ENCODE measurements at places on chromosomes 13 and 19.

GRCh38 chr13:45132369-45133064 lies 12.2 kb downstream of the GTF2F2 start:
- DNase-seq = no peak

- DNase-seq = no peak
Measured at GRCh38 chr19:4547303-4548237, 7.7 kb upstream of the LRG1 start.

DNA sequence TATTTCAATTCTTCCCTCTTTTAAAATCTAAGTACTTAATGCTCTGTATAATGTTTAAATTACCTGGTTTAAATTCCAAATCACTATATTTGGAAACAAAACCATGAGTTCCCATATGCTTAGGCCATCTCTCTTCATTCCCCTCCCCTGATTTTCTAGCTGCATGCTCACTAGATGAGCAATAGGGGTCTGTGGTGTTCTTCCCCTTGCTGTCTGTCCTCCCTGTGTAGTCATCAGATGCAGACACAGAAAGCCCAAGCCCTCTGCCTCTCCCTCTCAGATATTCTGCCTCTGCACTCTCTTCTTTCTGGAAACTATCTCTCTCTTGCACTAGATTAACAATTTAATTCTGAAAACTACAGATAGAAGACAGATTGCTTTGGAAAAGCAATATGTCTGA lies 1730.2 kb downstream of the OLFM4 start:
- no peak for DNase-seq

GRCh38 chr19:34363930-34364329 lies 1.1 kb upstream of the GPI start:
- DNase-seq = no peak

- no peak for DNase-seq
Measured at GRCh38 chr13:70856711-70857110, 748.5 kb upstream of the KLHL1 start.

GRCh38 chr13:51502153-51502651 lies 49.4 kb upstream of the INTS6 start:
- no peak for DNase-seq

GRCh38 chr13:33341861-33342452 lies 56.4 kb upstream of the STARD13 start:
- no peak for DNase-seq

GRCh38 chr19:55464662-55465054 lies at the start of gene C19orf85:
C19orf85 (minus strand) TSS chr19:55464751; CDS start chr19:55464554, 197 bp downstream.
- DNase-seq = peak; percentile 77

- no peak for DNase-seq
Measured at GRCh38 chr13:100650326-100650725, 24.3 kb downstream of the TMTC4 start.

DNA sequence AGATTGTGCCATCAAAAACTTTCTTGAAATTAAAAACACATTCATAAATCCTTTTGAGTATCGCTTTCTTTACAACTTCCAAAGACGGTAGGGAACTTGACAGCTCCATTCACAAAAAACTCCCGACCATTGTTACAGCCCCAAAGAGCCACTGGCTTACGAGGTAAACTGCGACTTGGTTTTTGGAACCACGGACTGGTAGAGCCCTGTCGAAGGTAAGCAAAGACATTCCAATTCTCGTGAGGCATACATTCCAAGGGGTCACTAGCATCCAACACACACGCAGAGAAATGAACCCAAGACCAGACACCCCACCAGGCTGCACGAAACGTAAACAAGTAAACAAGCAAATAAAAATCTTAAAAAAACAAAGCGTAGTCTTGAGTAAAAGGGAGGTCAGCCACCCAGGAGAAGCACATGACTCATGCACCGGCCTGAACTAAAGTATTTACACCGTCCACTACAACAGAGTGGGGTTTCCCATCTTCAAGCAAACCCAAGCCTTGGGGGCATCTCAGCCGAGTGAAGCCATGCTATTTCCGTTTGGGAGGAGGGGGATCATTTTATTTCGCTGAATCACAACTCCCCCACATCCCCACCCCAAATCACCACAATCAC lies 1.4 kb downstream of the BRD4 start:
- DNase-seq = no peak

DNA sequence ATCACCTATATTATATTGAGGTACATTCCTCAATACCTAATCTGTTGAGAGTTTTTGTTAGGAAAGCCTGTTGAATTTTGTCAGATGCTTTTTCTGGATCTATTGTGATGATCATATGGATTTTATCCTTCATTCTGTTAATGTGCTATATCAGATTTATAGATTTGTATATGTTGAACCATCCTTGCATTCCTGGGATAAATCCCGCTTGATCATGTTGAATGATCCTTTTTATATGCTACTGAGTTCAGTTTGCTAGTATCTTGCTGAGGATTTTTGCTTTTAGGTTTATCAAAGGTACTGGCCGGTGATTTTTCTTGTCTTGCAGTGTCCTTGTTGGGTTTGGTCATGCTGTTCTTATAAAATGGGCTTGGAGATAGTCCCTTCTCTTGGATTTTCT lies 12.0 kb upstream of the ZNF331 start:
- DNase-seq = no peak

DNA sequence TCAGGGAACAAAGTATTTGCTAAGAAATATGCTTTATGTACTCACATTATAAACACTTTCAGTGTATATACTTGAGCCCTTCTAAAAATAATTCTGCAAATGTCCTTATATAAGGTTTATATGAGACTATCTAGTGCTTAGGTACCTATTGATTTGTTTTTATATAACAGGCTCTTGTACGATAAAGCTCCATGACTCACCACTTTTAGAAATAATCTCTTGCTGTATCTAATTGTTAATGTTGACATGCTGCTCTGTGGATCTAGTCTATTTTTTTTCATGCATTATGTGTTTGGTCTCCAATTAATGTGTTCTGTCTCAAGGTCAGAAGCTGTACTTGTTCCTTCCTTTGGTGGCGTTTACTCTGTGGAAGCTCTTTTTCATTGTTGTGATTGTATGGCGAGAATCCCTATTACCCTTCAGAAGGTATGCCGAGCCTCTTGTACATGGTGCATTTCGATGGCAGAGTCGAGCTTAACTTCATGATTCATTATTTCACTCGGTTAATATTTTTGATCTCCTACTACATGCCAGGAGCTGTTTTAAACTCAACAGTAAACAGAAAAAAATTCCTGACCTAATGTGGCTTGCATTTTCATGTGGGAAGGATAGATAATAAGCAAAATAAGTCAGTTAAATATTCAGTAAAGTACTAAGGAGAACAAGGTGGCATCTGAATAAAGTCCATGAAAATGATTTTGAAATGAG lies 361.6 kb downstream of the COG6 start:
- DNase-seq = no peak

DNA sequence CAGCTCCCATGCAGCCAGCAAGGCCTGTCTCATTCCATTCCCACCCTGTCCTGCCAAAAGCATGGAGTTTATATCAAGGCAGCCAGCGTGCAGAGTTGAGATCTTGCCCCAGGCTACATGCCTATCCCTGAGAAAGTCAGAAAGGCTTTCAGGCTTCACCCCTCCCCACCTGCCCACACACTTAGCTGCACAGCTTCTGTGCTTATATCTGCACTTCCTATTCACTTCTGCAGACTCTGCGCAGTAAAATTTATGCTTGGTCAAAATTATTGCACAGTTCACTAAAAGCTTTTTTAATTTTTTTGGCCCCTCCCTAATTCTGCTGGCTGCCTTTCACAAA lies 12.5 kb upstream of the ZNF675 start:
- DNase-seq = no peak

GRCh38 chr13:111202745-111203144 lies 87.6 kb downstream of the ARHGEF7 start:
- DNase-seq = no peak

DNA sequence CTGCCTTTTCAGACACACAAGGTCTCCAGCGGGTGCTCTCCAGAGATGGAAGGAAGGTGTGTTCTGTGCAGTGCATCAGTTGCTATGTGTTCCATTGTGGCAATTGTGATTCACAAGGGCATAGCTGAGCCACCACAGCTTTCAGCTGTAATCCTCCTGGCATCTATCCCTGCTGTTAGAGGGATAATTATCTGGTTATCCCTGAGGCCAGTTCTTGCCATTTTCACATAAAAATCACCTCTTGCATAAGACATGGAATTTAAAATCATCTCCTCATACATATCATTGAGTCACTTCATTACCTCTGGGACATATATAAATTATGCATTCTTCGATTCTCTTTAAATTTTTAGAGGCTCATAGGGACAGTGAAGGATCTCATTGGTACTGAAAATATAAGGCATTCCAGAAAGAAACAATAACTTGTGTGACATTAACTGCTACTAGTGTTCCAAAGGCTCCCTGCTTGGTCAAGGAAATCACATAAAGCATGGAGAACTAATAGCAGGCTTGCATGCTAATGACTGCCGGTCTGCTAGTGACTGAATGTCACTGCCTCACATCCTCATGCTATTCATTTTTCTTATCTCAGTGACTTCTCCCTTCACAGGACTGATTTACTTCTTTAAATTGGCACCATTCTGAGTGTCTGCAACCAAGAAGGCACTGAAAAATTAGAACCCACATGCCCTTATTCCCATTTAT lies 214.0 kb downstream of the ENOX1 start:
- DNase-seq = no peak

- DNase-seq = no peak
Measured at GRCh38 chr13:97429681-97430081, 4.3 kb upstream of the RAP2A start.

DNA sequence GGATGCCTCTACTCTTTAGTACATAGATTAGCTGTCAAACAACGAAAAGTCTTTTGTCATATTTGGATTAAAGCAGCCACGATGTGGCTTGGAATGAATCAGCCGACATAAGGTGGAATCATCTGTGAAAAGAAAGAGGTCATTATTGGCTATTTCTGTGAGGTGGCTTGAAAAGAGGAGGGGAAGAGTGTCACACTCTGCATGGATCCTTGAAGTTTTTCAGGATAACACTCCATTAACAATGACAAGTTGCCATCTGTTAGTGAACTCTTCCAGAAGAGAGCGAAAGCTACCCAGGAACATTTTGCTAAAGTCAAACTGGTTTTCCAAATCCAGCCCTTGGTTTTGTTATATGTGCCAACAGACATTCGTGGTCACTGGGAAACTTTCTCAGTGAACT lies 1604.8 kb downstream of the OLFM4 start:
- DNase-seq = no peak

DNA sequence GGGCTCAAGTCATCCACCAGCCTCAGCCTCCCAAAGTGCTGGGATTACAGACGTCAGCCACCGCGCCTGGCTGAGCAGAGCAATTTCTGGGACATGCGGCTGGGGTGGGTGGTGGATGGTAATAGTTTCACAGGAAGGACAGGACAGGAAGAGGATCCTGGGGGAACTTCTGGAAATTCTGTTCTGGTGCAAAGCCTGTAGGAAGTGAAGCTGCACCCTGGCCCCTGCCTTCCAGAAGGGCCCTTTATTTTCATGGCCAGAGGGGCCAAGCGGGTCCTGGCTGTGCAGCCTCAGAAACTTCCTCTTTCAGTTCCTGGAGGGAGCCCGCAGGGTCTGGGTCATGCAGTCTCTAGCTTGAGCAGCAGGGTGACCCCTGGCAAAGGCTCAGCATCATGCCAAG lies 15.7 kb downstream of the FEM1A start:
- DNase-seq = no peak
